ELR (cell line): ENCODE measurements at places on chromosomes 3 and 15.

- no peak for DNase-seq
Measured at GRCh38 chr3:42713747-42714146, 11.1 kb upstream of the HHATL start.

- DNase-seq = peak; percentile 9
Measured at GRCh38 chr3:169662843-169663160, 710 bp downstream of the MECOM start.

- no peak for DNase-seq
Measured at GRCh38 chr15:58755350-58755749, 5.8 kb upstream of the ADAM10 start.

DNA sequence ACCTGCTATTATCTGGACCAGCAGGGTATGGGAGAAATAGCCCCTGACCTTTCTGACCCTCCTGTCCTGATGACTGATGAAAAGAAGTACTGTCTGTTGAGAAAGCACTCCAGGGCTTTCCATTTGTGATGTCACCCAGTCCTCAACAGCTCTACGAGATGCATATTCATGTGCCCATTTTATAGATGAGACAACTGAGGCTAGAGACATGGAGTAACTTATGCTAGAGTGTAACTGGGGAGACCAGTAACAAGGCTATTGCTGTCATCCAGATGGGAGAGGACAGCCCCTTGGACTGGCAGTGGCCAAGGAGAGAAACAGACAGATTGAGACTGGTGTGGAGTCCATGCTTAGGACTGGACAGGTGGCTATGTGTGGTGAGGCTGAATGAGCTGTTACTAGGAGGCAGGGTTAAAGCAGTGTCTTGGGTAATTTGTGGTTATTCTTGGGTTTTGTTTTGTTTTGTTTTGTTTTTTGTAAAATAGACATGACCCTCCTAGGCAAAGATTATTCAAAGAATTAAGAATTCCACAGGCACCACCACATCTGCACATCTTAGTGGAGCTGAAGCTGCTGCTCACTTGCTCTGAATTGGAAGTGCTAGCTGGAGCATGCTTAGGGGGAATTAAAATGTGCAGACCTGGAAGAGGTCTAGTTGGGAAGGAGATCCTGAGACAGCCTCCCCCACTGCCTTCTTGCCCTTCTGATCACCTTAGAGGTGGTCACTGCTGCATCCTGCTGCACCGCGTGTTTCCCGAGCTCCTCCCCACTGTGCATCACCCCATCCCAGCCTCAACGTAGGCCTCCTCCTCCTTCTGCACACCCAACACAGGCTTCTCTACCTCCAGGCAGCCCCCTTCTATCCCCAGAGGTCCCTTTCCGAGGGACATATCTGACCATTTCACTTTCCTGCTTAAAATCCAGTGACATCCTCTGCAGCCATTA lies 8.4 kb downstream of the HRH1 start:
- DNase-seq = no peak

- peak; percentile 84 for DNase-seq
Measured at GRCh38 chr3:124887177-124887931, at the start of gene ITGB5. Gene ITGB5 (minus strand): TSS chr3:124887365. CDS start chr3:124887000, 365 bp downstream.

GRCh38 chr15:43789409-43789808 lies 2.7 kb upstream of the SERF2 start:
- DNase-seq = no peak

DNA sequence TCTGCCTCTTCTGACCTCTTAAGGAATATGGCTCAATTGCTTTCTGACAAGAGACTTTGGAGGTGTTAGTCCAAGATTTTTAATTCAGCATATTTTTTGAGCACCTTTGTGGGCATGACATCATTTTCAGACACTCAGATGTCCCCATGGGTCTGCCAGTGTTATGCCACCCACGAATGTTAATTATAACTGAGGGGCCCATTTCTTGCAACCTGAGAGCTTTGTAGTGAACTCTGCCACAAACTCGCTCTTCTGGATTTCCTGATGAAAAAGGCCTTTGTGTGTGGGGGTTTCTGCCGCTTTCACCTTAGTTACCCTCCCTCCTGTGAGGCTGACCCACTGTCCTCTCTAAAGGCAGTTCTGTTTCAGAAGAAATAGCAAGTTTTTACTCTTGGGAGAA lies 64.5 kb upstream of the CCR4 start:
- no peak for DNase-seq

DNA sequence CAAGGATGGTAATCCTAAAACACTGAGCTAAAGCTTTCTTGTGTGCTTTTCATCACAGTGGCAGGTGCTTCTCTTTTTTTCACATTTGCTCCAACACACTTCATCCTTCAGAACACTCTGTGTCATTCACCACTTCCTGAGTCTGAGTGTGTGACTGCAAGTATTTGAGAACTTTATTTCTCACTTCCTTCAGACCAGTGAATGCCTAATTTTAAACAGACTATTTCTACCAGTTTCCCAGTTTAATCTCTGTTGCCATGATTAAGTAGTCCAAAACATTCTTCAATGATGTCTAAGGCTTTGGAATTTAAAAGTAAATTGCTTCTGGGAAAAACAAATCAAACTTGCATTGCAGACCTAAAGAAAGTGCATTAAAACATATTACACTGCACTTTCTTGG lies 541.2 kb downstream of the RBMS3 start:
- peak; percentile 66 for DNase-seq

- peak; percentile 52 for DNase-seq
Measured at GRCh38 chr3:187519428-187519890, 150.7 kb downstream of the SST start.

GRCh38 chr3:155179437-155179827 lies 99.3 kb downstream of the MME start:
- DNase-seq = no peak

DNA sequence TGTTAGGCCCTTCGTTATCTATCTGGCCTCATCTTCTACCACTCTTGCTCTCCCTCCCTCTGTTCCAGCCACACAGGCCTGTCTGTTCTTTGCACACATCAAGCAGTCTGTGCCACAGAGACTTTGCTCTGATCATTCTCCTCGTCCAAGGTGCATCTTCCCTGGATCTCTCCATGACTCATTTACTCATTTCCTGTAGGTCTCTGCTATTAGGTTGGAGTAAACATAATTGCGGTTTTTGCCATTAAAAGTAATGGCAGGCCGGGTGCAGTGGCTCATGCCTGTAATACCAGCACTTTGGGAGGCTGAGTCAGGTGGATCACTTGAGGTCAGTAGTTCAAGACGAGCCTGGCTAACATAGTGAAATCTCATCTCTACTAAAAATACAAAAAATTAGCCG lies 9.5 kb upstream of the C3orf49 start:
- DNase-seq = peak; percentile 84

GRCh38 chr3:106392915-106393314 lies 524.1 kb upstream of the CBLB start:
- DNase-seq = no peak

- no peak for DNase-seq
Measured at GRCh38 chr3:53712817-53713388, 133.3 kb downstream of the CHDH start.

GRCh38 chr3:126343649-126344035 lies 13.6 kb downstream of the KLF15 start:
- no peak for DNase-seq

GRCh38 chr3:136194409-136195257 lies 1.5 kb downstream of the MSL2 start:
- peak; percentile 50 for DNase-seq
